ENCODE measurements at places on chromosomes 1 and 21.

DNA sequence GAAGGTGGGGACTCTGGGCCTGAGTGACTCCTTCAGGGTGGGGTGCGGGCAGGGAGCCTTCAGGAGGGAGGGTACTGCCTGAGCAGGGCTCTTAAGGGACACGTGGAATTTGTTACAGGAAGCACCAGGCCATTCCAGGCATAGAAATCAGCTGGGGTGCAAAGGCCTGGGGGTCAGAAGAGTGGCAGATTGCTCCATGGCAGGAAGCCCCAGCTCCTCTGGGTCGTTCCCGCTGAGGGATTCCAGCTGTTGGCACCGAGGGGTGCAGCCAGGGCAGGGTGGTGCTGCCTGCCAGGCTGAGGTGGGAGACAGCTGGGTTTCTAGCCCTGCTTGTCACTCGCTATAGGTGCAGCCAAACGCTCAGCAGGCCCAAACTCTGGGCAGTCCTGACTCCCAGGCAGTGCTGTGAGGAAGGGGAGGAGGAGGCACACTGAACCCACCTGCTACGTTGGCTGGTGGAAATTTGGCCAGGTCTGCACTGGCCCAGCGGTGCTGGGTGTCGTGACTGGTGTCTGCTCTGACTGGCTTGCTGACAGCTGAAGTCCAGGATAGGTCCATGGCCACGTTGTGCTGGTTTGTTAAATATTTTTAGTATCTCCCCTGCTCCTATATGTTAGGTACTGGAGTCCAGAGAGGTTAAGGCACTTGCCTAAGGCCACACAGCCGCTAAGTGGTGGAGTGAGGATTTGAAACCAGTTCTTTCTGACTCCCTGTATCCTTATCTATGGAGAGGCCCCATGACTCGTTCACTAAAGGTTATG lies 19.3 kb downstream of the TNFRSF1B start:
- no peak for DNase-seq

DNA sequence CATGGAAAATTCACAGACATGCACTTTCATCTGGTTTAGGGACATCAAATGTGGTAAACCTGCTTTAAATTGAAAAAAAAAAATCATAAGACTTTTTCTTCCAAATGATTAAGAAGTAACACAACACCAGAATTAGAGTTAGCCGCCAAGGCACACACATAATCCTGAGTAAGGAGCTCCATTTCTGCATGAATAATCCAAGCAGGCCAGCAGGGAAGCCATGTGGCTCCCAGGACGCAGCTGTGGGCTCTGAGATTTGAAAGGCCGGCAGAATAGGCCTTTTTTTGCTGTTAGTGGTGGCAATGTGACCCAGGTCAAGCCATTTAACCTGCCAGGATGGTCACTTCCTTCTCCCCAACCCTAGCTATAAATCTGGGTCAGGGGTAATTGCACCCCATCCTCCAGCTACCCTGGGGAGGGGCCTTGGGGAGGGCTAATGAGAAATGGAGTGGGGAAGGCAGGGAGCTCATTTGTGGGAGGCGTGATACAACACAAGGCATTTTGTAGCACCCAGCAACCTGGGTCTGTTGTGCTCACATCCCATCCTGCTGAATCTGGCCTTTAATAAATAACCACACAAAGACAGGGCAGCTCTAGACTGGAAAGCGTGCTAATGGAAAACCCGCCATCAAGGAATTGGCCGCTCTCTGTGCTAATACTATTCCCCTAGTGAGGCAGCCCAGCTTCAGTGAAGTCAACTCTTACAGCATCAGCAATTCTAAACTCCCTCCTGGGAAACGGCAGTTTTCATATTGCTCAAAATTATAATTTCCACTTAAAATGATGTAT lies 178.5 kb downstream of the RHOU start:
- DNase-seq = no peak

DNA sequence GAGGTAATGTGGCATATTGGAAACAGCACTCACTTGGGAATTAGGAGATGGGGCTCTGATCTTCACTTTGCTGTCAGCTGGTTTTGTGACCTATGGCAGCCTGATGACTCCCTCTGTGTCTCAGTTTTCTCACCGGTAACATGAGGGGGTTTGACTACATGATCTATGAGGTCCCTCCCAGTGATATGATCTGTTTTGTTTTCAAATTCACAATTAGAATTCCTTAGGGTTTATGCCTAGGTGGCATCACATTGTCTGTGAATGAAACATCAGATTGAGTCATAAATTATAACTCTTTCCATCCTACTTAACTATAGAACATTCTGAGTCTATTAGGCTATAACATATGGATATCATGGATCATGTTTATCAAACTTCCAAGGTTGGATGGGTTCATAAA lies 386.6 kb downstream of the PTBP2 start:
- DNase-seq = no peak

DNA sequence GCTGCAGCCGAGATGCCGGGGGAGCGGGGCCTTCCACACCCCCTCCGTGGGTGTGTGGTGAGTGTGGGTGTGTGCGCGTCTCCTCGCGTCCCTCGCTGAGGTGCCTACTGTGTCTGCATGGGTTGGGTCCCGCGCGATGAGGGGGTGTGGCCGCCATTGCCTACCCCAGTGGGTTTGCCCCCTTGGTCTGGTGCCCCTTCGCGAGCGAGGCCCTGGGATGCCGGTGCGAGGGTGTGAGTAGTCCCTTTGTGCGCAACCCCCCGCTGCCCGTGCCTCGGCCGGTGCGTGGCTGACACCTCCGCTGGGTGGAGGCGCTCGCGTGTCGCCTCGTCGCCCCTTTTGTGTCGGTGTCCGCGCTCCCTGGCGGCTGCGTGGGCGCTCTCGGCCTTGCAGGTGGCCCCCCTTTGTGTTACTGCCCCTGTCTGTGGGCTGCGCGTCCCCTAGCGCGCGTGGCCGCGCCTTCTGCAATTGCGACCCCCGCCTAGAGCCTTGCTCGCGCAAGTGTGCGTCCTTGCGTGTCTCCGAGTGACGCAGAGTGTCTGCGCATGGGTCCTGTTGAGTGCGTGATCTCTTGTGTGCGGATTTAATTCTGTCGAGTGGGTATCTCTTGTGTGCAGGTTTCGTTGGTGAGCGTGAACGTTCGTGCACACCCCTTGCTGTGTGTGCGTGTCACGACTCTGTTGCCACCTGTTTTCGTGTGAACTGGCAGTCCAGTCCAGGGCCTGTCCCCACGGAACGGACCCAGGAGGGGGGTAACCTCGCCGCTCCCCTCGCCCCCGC lies 553 bp downstream of the TTC3 start:
- no peak for DNase-seq

DNA sequence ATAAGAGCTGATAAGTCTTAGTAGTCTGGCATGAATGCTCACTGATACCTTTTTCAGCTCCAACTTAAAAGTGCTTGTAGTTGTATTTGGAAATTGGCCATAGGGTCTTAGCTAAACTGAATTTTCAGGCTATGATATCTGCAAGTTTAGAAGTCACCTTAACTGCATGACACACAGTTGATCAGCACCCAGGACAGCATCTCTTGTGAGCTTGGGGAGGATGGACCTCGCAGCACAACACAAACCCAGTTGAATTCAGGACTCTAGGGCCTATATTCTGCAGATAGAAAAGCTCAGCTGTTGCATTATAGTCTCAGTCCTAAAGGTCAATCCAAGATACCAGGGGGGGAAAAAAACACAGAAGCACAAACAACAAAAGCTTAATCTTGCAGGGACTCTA lies 394.3 kb downstream of the KCNH1 start:
- no peak for DNase-seq

DNA sequence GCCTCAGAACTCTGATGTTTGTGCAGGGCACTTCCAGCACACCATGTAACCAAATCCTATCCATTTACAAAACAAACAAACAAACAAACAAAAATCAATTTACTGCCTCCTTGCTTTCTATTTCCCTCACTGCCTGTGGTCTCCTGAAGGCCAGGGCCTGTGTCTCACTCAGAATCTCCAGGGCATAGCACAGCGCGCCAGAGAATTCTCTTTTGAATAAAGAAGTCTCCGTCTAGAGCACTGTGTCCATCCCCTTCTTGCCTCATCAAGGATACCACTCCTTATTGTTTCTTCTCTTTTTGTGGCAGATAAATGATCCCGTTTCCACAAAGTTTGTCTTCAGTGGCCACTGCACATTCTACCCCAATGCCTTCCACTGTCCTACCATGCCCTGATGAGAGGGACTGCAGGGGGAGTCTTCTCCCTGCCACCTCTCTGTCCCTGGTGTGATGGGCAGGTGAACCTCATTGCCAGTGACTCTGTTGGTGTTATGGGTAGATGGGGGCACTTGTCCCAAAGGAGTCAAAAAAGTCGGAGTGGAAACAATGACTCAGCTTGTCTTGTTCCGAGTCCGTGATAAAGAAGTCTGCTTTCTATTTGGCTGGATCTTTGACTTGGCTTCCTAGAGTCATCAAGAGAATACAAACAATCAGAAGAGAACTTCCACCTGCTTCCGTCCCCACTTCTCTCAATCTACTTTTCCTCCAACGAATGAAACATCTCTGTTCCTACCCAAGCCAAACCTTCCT lies 30.0 kb downstream of the XCL2 start:
- no peak for DNase-seq

- no peak for DNase-seq
Measured at GRCh38 chr1:242005866-242006535, 7.1 kb upstream of the MAP1LC3C start.

- DNase-seq = no peak
Measured at GRCh38 chr1:20699558-20699957, 18.2 kb downstream of the KIF17 start.

DNA sequence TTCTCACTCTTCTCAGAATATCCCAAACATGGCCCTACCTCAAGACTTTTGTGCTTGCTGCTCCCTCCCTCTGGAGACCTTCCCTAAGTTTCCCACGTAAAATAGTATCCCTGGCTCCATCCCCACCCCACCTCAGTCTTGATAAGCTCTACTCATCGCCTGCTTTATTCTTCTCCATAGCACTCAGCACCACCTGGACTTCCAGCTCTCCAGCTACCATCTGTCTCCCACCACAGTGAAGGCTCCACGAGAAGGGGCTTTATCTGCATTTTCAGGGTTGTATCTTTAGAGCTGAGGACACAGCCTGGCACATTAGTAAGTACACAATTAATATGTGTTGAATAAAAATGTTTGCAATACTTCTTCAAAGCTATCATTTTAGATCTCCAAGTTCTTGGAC lies 37.8 kb downstream of the MAB21L3 start:
- DNase-seq = no peak

GRCh38 chr1:202961220-202961880 lies 3.2 kb upstream of the ADIPOR1 start:
- DNase-seq = no peak

- no peak for DNase-seq
Measured at GRCh38 chr1:87968197-87968955, 639.7 kb downstream of the LMO4 start.

GRCh38 chr1:30875197-30875596 lies 33.4 kb downstream of the SDC3 start:
- no peak for DNase-seq

- DNase-seq = no peak
Measured at GRCh38 chr1:222711319-222712252, 705 bp downstream of the AIDA start.

GRCh38 chr1:30664103-30664755 lies 59.2 kb downstream of the MATN1 start:
- DNase-seq = no peak

DNA sequence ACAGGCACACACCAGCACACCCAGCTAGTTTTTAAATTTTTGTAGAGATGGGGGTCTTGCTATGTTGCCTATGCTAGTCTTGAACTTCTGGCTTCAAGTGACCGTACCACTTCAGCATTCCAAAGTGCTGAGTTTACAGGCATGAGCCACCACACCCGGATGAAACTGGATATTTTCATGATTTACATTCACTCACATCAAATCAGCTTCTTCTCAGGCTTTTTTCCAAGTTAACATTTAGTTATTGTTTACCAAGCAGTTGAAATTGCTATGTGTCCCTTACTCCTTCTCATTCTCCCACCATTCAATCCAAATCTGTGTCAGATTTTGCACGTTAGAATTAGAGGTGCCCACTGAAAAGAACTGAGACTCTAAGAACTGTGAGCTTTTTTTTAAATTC lies 18.4 kb downstream of the RIT1 start:
- no peak for DNase-seq

- DNase-seq = no peak
Measured at GRCh38 chr1:239805851-239806772, 285.6 kb upstream of the FMN2 start.

GRCh38 chr1:156465747-156466365 lies 34.7 kb downstream of the MEF2D start:
- DNase-seq = no peak

DNA sequence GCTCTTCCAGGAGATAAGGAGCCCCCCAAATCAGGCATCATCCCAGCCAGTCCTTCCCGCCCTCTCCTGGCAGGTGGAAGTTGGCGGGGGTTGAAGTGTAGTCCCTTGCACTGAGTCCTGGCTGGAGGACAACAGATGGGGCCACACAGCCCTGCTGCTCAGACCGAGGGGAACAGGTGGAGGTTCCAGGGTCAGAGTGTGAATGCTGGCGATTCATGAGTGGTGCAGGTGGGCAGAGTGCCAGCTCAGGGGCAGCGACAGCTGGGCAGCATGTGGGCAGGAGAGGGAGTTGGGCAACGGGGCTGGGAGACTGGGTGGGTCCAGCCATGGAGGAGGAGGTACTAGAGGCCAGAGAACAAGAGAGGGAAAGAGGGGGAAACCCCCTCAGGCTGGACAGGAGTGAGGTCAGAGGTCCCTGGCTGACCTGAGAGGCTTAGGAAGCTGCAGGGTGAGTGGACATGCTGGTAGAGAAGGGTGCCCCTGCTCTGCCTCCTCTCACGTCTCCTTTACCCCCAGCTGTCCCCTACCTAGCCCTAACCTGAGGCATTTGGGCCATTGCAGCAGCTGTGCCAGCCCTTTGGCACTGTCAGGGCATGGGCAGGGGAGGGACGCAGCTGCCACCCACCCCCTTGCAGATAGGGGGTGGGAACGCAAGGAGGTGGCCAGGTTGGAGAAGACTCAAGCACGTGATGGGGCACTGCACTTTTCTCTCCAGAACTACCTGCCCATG lies 11.3 kb upstream of the ADORA1 start:
- no peak for DNase-seq

DNA sequence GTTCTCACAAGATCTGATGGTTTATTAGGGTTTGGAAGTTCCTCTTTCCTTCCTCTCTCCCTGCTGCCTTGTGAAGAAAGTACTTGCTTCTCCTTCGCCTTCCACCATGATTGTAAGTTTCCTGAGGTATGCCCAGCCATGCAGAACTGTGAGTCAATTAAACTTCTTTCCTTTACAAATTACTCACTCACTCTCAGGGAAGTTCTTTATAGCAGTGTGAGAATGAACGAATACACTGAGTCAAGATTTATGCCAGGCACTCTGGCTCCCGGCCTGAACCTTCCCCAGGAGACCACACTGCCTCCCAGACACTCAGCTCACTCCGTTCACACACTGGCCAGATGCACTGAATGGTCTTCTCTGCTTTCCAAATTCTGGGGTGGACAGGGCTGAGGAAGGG lies 308.3 kb upstream of the AJAP1 start:
- DNase-seq = no peak

GRCh38 chr1:8217011-8217711 lies 100.8 kb upstream of the SLC45A1 start:
- DNase-seq = no peak

DNA sequence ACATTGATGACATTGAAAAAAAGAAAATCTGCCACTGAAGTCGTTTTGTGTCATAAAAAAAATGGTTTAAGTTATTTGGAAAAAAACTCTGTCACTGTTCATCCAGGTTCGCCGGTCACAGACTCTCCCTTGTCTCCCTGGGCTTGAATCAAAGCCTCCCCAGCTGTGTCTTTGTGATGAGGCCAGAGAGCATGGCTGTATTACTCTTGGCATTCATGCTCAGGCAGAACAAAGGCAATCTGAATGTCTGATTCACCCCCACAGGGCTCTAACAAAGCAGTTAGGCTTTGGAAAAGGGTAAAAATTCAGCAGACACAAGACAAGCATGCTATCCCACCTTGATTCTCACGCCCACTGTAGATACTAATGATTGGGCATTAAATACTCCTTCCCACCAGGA lies 304.3 kb upstream of the PLD5 start:
- DNase-seq = no peak
